H4 (cell line): ENCODE measurements at places on chromosomes 4 and X. TPM values are rescaled to one million over a fixed set of nuclear protein-coding genes. Genes with fewer than 3 reads are reported as not detected.

DNA sequence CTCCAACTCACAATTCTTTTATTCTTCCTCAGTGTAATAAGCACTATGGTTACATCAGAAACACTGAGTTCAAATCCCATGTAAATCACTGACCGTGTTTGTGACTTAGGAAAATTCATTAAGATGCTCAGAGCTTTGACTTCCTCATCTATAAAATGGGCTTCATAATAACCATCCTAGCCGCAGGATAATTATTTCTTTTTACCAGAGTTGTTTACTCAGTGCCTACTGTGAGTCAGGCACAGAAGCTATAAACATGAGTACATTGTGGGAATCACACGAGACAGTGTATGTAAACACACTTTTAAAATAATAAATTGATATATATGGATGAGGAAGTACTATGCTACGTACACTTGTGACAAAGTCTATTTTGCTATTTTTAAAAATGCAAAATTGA, 296.3 kb upstream of the TENM3 start:
- DNase-seq = peak; percentile 63

DNA sequence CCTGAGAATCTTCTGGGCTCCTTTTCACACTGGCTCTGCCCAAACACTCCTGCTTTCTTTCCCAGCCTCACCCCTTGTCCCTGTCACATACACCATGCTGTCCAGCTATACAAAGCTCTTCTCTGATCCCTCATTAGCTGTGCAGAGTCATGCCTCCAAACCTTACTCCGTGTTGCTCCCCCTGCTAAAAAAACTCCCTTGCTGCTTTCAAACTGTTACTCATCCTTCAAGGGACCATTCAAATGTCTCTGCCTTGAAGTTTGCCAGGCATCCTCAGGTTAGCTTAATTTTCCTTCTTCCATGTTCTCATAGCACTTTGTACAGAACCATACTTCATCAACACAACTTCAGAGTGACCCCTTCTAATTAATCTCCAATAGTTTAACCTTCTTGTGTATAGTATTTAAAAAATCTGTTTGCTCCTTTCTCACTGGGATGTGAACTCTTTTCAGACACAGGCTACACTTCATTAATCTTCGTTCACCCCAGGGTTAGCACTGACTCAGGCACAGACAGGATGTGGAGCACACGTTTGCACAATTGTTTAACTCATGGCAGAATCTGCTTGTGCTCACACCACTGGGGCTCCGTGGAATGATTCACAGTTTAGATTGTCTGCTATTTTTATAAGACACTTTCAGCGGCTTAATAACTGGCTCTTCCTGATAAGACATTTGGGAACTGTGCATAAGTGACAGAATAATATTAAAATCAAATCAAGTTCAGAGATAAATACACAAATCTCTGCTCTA, 21.4 kb upstream of the SEL1L3 start:
- peak; percentile 51 for DNase-seq

DNA sequence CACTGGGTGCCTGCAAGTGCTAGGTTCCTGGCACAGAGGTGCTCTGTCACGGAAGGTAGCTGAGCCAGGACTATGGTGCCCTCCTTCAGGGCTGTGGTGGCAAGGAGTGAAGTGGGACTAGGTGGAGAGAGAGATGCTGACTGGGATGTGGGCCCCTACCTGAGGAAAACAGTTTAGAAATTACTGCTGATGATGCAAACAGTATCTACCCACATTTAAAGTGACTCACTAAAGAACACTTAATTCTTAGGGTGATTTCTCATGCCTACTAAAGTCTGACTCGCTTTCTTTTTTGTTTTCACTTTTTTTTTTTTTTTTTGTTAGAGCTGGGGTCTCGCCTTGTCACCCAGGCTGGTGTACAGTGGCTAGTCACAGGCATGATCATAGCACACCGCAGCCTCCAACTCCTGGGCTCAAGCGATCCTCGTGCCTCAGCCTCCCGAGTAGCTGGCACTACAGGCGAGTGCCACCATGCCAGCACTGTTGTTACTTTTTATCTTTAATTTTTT, 3.1 kb downstream of the ZNF185 start:
- no peak for DNase-seq

The EPHA5 gene
- 8.9 and 14.2 TPM in 2 replicates for total RNA-seq

The FAM47B gene
- not detected in 2 replicates for total RNA-seq

DNA sequence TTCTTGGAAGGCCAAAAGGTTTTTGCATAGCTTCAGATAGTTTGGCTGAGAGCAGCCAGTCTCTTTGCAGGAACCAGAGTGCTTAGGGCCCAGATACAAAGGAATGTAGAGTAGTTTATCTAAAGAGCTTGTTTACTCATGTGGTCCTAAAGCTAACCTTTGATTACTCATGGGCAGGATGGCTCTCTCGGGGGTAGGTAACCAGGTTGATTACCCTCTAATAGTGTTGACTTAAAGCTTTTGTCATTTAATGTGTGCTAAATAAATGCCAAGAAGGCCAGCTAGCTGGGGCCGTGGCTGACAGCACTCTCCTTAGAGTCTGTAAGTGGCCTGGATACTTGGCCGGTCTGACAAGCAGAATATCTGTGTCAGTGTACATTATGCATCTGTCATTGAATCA, 69.7 kb upstream of the MAGEB16 start:
- DNase-seq = no peak

GRCh38 chr4:1628892-1629698, 55.0 kb downstream of the FAM53A start:
- DNase-seq = no peak

The MAGEC1 gene
- 6.7 and 7.4 TPM in 2 replicates for total RNA-seq

- no peak for DNase-seq
Observed at GRCh38 chr4:8437281-8437680, 3.2 kb downstream of the ACOX3 start.

The GLRA3 gene
- total RNA-seq = not detected in 2 replicates
